ENCODE measurements at places on chromosomes 1 and 21.

GRCh38 chr1:17887661-17888371 lies 132.7 kb downstream of the ACTL8 start:
- peaks cover 2% of the 10 kb centered on the region for H3K4me1 ChIP-seq
- H3K27me3 ChIP-seq, result no peaks in the 10 kb centered on the region
- H3K27ac ChIP-seq, result no peak overlapping the region
- H3K4me3 ChIP-seq, result no peak overlapping the region

DNA sequence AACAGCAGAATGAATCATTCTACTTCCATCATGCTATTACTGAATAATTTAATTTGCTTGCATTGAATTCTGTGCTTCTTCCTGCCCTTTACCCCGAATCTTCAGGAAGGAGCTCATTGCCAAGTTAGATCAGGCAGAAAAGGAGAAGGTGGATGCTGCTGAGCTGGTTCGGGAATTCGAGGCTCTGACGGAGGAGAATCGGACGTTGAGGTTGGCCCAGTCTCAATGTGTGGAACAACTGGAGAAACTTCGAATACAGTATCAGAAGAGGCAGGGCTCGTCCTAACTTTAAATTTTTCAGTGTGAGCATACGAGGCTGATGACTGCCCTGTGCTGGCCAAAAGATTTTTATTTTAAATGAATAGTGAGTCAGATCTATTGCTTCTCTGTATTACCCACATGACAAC lies 44.2 kb downstream of the MAP3K7CL start:
- H3K36me3 ChIP-seq, result no peaks in the 10 kb centered on the region
- H3K4me1 ChIP-seq, result no peaks in the 10 kb centered on the region
- H3K4me3 ChIP-seq, result no peak overlapping the region

- H3K4me3 ChIP-seq, result no peak overlapping the region
- DNase-seq, result no peak
- peaks cover 17% of the 10 kb centered on the region for H3K4me1 ChIP-seq
- no peaks in the 10 kb centered on the region for H3K27me3 ChIP-seq
- H3K27ac ChIP-seq, result peak overlapping the region; percentile 82
These were observed 79.6 kb downstream of the SLC45A1 start for GRCh38 chr1:8397511-8397910.

GRCh38 chr1:172894349-172895049 lies 156.2 kb downstream of the TNFSF18 start:
- no peaks in the 10 kb centered on the region for H3K27me3 ChIP-seq
- H3K4me1 ChIP-seq, result no peaks in the 10 kb centered on the region
- no peak for DNase-seq
- H3K27ac ChIP-seq, result no peak overlapping the region
- no peaks in the 10 kb centered on the region for H3K36me3 ChIP-seq

DNA sequence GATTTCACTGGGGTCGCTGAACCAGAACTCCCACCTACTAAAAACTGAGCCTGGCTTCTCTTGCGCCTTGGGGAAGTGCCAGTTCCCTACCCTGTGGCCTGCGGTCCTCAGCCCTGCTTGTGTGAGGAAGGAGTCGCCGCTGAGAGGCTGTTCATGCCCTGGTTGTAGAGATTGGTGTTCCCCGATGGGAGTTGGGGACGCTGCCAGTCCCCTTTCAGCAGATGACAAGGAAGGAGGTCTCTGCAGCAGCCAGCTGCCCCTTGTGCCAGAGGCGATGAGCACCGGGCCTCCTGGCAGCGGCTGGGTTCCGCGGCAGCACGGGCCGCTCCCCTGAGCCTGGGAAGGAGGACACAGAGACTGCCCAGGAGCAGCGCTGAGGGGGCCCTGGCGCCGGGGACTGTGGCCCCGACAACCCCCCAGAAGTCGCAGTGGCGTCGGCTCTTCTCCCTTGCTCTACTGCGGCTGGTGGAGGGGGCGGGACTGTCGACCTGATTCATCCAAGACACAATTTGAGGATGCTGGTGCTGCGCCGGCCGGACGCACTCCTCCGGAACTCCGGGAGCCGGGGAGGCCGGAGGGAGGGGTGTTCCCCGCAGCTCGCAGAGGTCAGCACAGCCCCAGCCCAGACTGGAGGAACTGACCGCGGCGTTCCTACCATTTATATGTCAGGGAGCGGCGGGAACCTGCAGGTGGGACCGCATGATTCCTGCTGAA lies 12.0 kb upstream of the ADORA3 start:
- no peak overlapping the region for H3K4me3 ChIP-seq
- H3K36me3 ChIP-seq, result no peaks in the 10 kb centered on the region
- H3K27ac ChIP-seq, result no peak overlapping the region
- H3K27me3 ChIP-seq, result no peaks in the 10 kb centered on the region
- H3K4me1 ChIP-seq, result no peaks in the 10 kb centered on the region

GRCh38 chr1:116847190-116847589 lies 62.5 kb upstream of the PTGFRN start:
- H3K27ac ChIP-seq, result no peak overlapping the region
- H3K36me3 ChIP-seq, result no peaks in the 10 kb centered on the region
- no peaks in the 10 kb centered on the region for H3K27me3 ChIP-seq
- no peak overlapping the region for H3K4me3 ChIP-seq

DNA sequence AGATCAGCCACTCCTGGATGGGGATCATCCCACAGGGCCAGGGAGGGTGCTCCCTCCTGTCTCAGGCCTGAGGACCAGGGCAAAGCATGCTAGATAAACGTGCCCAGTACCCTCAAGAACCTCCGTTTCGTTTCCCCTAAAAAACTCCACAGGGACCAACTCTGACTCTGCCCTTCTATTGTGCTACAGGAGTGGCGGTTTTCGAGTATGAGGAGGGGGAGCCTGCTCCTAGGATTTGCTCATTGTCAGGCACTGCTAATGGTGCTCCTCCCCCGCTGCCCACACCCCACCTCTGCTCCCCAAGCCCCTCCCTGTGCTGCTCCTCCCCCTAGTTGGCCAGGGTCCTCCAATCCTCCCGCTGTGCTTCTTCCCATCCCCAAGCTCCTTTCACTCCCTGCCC lies 32.0 kb downstream of the PGBD5 start:
- no peaks in the 10 kb centered on the region for H3K4me1 ChIP-seq
- no peaks in the 10 kb centered on the region for H3K36me3 ChIP-seq
- no peaks in the 10 kb centered on the region for H3K27me3 ChIP-seq
- no peak for DNase-seq

- no peaks in the 10 kb centered on the region for H3K4me1 ChIP-seq
- H3K27me3 ChIP-seq, result no peaks in the 10 kb centered on the region
- no peak overlapping the region for H3K4me3 ChIP-seq
- no peaks in the 10 kb centered on the region for H3K36me3 ChIP-seq
- no peak for DNase-seq
These were observed 10.6 kb upstream of the GIPC2 start for GRCh38 chr1:78035121-78035520.

GRCh38 chr1:54362881-54363340 lies 43.3 kb downstream of the SSBP3 start:
- H3K36me3 ChIP-seq, result peaks cover 1% of the 10 kb centered on the region
- H3K27me3 ChIP-seq, result no peaks in the 10 kb centered on the region
- no peak for DNase-seq
- peaks cover 8% of the 10 kb centered on the region for H3K4me1 ChIP-seq
- no peak overlapping the region for H3K27ac ChIP-seq

DNA sequence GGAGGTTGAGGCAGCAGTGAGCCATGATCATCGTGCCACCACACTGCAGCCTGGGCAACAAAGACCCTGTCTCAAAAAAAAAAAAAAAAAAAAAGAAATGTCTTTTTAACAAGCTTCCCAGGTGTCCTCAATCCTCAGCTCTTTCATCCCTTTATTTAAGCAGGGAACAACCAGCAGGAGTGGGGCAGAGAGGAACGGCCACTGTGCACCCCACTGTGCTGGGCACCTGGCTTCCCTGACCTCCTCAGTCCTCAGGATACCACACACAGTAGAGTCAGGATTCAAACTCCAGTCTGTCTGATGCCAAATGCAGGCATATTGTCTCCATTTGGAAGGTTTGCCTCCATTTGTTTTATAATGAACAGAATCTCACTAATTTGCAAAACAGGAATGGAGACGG lies 19.8 kb upstream of the PTAFR start:
- H3K27me3 ChIP-seq, result no peaks in the 10 kb centered on the region
- DNase-seq, result no peak
- no peak overlapping the region for H3K27ac ChIP-seq
- peaks cover 12% of the 10 kb centered on the region for H3K36me3 ChIP-seq
- H3K4me3 ChIP-seq, result no peak overlapping the region

- H3K27me3 ChIP-seq, result no peaks in the 10 kb centered on the region
- H3K27ac ChIP-seq, result no peak overlapping the region
- DNase-seq, result no peak
These were observed 28.5 kb upstream of the DR1 start for GRCh38 chr1:93317207-93317606.

DNA sequence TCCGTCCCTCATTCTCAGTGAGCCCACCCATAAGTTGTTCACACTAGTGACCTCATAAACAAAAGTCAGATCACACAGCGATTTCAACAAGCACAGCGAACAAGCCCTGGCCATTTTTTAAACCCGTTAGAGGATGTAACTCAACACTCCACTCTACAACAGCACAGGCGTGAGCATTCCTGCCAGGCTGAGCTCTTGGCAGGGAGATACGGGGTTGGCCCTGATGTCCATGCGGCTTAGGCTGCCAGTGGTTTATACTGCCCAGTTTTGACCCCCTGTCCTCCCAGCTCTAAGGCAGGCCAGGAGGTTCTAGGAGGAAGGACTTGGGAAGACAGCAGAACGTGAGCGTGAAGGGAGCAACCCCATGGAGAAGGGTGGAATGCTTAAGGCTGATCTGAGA lies 35.0 kb downstream of the PARP1 start:
- peaks cover 65% of the 10 kb centered on the region for H3K36me3 ChIP-seq
- H3K27me3 ChIP-seq, result no peaks in the 10 kb centered on the region
- H3K27ac ChIP-seq, result no peak overlapping the region
- no peaks in the 10 kb centered on the region for H3K4me1 ChIP-seq
- DNase-seq, result no peak

DNA sequence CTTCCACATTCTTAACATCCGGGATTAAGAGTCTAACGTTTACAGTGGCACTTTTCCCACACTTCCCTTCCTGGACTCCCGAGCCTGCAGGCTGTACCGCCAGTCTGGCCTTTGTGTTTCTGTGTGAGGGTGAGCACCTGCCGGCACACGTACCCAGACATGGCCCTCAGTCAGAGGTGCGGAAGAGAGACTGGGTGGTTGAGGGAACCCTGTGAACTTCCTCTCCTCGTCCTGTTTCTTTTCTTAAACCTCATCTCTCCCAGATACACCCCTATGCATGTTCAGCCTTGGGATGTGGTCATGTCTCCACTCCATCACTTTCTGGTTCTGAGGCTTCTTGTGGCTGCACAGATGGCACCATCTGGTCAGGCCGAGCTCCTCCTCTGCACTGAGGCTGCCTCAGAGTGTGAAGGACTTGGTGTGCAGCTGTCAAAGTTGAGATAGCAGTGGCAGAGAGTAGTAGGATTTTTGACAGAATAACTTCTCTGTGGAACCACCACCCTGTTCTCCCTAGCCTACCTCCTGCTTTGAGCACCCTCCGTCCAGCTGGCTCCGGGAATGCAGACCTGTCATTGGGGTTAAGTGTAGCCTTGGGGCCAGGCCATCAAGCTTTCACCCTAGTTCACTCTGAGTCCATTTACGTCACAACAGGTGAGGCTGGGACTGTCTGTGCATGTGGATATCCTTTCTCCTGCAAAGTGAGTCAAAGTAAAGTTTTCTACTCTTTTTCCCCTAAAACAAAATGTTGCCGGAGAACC lies 31.4 kb downstream of the VASH2 start:
- peaks cover 9% of the 10 kb centered on the region for H3K4me1 ChIP-seq
- H3K27ac ChIP-seq, result no peak overlapping the region
- DNase-seq, result no peak
- H3K27me3 ChIP-seq, result no peaks in the 10 kb centered on the region
- peaks cover 2% of the 10 kb centered on the region for H3K36me3 ChIP-seq
- H3K4me3 ChIP-seq, result no peak overlapping the region

- DNase-seq, result no peak
- no peaks in the 10 kb centered on the region for H3K27me3 ChIP-seq
- H3K27ac ChIP-seq, result no peak overlapping the region
- H3K36me3 ChIP-seq, result no peaks in the 10 kb centered on the region
- H3K4me3 ChIP-seq, result no peak overlapping the region
These were observed 9.9 kb upstream of the HJV start for GRCh38 chr1:146031476-146031875.

- no peak for DNase-seq
- H3K4me1 ChIP-seq, result peaks cover 9% of the 10 kb centered on the region
- H3K36me3 ChIP-seq, result no peaks in the 10 kb centered on the region
- H3K4me3 ChIP-seq, result no peak overlapping the region
These were observed 139.0 kb downstream of the CAMTA1 start for GRCh38 chr1:6923955-6924881.

- H3K4me1 ChIP-seq, result no peaks in the 10 kb centered on the region
- no peaks in the 10 kb centered on the region for H3K27me3 ChIP-seq
- no peak overlapping the region for H3K4me3 ChIP-seq
- no peak for DNase-seq
- H3K36me3 ChIP-seq, result no peaks in the 10 kb centered on the region
These were observed 53.5 kb upstream of the CHODL start for GRCh38 chr21:18191139-18191538.

- no peaks in the 10 kb centered on the region for H3K27me3 ChIP-seq
- H3K27ac ChIP-seq, result no peak overlapping the region
- H3K4me3 ChIP-seq, result no peak overlapping the region
- H3K4me1 ChIP-seq, result peaks cover 12% of the 10 kb centered on the region
These were observed 1.1 kb downstream of the ECM1 start for GRCh38 chr1:150508982-150509381.

DNA sequence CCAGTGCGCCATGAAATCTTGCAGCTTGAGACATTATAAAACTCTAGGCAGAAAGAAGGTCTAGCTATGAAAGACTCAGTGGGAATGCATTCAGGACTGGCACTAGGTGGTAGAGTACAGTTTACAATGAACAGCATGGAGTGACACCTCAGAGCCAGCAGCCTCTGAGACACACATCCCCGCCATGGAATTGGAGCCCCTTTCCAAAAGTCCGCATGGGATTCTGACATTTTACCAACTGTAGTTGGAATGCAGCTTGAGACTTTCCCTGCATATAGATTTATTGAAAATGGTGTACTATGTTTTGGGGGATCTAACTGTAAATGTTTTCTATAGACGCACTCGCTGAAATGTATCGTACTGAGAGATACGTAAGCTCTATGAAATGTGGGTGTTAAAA lies 116.3 kb downstream of the ZSCAN20 start:
- DNase-seq, result no peak
- no peaks in the 10 kb centered on the region for H3K27me3 ChIP-seq
- no peak overlapping the region for H3K4me3 ChIP-seq

DNA sequence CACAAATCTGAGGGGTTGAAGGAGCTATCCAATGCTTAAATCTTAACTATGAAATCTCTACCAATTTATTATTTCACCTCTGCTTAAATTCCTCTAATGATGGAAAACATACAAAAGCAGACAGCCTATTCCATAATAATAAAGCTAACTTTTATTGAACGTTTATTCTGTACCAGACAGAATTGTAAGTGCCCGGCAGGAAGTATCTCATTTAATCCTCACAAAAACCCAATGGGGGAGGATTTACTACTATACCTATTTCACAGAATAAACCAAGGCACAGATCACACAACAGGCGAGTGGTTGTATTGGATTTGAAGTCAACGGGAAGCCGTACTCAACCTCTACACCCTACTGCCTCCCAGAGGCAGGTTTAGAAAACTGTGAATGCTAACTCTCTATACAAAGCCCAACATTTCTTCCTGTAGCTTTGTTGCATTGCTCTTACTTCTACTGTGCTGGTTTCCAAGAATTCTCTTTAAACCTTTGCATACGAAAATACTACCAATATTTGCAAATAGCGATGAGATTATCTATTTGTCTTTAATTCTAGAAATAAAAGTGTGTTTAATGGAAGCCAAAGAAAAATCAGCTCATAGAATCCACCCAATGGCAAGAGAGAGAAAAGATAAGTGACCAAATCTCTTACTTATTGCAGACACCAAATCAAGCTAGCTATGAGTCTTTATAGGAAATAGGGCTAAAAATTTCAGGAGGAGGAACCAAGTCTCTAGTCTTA lies 33.5 kb upstream of the C1orf53 start:
- no peaks in the 10 kb centered on the region for H3K27me3 ChIP-seq
- no peaks in the 10 kb centered on the region for H3K36me3 ChIP-seq
- no peak overlapping the region for H3K27ac ChIP-seq
- DNase-seq, result peak; percentile 17
- H3K4me1 ChIP-seq, result no peaks in the 10 kb centered on the region

All from neuronal stem cell (in vitro differentiated cells).